Muscle of arm (tissue), 14 donors: ENCODE measurements at places on chromosomes 2 and 18. TPM values are rescaled to one million over a fixed set of nuclear protein-coding genes. Genes with fewer than 3 reads are reported as not detected.

The KRCC1 gene
- 47.6 TPM for polyA plus RNA-seq

The SIX3 gene
- polyA plus RNA-seq: not detected

The IL1RN gene
- 0.35 TPM for polyA plus RNA-seq

The CRYGC gene
- not detected for polyA plus RNA-seq

The L3MBTL4 gene
- 2.2 TPM for polyA plus RNA-seq

- DNase-seq: no peak
These were observed 24.4 kb downstream of the EIF4E2 start for GRCh38 chr2:232574674-232575403.

DNA sequence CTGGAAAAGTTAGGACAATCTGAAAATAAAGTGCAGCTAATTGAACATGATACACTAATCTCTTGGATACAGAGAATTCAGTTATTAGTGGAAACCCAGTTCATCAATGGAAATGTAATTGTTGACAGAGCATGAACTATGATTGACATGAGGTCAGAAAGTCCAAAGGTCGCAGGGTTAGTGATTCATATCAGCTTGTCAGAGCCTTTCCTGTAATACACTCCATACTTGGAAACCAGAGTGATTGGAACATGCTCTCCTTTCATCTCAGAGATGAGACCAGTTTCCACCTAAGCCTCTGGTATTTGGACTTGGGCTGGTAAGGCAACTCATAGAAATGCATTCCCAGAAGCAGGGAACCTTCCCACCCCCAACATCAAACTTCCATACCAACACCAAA, 8.5 kb upstream of the NCKAP5 start:
- no peak for DNase-seq

- DNase-seq: no peak
These were observed 92.8 kb downstream of the ADCYAP1 start for GRCh38 chr18:997499-997898.

DNA sequence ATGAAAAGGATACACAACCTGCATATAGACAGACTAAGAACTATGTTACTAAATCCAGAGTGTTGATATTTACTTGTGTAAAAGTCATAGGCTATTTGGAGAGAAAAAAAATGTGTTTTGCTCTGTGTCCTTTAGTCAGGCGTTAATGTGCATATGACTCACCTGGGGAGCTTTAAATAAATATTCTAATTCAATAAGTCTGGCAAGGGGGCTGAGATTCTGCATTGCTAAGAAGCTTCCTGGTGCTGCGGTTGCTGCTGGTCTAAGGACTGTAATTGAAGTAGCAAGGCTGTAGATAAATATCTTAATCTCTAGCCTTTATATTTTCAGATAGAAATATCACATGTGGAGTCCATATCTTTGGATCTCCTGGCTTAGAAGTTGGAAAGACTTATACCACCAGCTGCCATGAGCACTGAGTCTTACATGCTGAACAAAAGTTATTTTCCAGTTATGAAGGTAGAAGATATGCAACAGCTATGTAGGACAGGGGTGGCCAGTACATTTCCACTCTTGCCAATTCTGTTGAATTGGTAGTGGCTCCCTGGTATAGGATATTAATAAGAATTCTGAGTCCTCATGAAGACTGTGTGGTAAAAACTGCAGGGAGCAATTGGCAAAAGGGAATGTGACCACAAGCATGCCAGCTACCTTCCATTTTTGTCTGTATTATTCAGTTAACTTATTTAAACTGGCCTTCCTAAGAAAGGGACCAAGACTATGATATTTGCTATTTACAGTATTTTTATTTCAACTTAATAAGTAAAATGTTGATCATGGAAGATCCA, 4.8 kb downstream of the SPAG16 start:
- DNase-seq: no peak

DNA sequence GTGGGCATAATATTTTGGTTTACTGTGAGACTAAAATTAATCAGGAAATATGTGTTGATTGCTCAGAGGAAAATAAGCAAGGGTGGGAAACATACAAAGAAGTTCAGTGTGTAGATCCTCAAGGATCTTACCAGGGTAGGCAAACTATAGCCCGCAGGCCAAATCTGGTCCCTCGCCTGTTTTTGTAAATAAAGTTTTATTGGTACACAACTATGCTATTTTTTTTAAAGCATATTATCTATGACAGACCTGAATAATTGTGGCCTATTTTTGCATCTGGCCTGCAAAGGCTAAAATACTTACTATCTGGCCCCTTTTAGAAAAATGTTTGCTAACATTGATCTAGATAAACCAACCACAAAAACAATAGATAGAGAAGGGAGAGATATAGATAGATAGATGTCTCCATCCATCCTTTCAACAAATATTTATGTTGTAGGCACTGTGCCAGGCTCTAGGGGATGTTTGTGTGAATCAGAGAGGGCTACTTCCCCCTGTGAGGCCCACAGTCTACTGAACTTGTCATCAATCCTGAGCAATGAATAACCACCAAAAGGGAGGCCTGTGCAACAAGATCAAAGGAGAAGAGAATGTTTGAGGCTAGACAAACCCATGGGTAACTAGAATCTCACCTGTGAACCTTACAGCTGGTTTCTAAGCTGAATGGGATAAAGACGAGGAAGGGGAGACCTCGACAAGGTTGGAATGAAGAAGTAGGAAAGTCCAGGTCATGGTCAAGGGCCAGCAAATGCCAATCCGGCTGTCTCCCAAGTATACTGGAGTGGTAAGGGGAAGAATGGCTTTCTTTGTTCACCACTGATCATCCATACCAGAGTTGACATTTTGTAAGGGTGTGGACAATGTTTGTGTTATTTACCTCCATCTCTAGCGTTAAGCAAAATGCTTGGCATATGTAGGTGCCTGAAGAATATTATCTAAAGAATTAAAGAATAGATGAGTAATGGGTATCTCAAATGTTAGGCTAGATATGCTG, 23.6 kb downstream of the ALPK2 start:
- DNase-seq: no peak

DNA sequence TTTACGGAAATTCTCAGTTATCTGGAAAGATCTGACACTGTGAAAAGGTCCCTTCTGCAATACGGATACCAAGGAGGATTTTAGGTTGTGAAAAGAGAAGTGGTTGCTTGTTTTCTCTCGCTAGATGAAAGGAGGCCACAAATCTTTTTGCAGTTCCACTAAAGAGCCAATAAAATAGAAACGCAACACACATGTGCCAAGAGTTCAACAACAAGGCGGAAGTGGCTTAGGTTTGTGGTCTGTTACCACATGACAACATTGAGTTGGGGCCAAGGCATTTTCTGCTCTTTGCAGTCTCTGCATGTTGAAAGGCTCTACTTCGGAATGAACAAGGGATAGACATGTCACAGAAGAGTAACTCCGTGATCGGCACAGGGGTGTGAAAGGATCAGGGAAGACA, 115.7 kb upstream of the OSR1 start:
- DNase-seq: no peak

DNA sequence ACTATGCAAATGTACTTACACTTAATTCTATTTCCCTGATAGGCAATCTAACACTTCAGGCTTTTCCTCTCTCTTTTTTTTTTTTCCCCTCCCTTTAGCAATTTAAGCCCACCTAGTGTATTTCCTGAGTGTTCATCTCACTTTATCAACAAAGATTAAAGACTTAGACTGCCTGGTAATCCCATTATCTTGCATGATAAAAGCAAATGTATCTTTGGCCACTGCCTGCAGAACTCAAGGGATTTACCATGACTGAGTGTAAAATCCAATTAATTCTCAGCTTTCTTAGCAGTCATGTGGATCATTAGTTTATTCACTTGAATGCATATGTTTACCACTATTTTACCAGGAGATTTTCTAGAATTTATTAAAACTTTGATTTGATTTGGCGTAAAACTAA, 1102.2 kb upstream of the GYPC start:
- no peak for DNase-seq

- peak; percentile 67 for DNase-seq
These were observed 160.4 kb upstream of the PID1 start for GRCh38 chr2:229431327-229431954.

DNA sequence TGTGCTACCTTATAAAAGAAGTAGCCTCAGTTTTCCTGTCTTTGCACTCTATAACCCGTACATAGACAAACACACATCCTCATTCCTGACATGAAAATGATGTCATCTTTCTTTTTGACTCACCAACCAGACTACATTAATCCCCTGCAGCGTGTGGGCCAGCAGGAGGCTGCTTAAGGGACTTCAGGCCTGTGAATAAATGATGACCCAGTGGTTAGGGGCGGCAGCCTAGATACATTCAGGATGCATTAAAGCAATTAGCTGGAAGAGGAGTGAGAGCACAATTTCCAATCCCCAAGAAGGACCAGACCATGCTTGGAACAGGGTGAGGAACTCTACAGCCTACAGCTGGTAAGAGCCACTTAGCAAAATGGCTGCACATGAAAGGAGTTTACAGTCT, 57.3 kb upstream of the KLF7 start:
- no peak for DNase-seq
